CD4-positive, alpha-beta T cell treated with Interferon gamma for 1 hour (primary cell): ENCODE measurements at places on chromosomes 2 and 18.

GRCh38 chr2:79985571-79985970 is 319.0 kb downstream of the LRRTM1 start:
- no peak for DNase-seq

DNA sequence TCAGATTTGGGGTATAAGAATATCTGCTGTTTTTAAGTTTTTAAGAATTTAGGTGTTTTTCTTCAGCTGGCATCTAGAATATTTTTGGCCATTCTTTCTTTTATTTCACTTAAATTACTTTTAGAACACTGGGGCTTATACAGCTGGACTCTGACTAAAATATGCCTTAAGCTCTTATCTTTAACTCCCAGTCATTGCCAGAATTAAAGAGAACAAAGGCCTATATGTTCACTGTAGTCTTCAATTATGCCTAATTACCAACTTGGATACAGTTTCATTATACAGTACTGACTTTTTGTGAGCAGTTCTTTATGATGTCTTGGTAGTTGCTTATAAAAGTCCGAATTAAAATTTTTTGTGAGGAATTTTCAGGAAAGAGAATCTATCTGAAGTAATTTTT is 192.8 kb downstream of the ZNF407 start:
- no peak for DNase-seq

DNA sequence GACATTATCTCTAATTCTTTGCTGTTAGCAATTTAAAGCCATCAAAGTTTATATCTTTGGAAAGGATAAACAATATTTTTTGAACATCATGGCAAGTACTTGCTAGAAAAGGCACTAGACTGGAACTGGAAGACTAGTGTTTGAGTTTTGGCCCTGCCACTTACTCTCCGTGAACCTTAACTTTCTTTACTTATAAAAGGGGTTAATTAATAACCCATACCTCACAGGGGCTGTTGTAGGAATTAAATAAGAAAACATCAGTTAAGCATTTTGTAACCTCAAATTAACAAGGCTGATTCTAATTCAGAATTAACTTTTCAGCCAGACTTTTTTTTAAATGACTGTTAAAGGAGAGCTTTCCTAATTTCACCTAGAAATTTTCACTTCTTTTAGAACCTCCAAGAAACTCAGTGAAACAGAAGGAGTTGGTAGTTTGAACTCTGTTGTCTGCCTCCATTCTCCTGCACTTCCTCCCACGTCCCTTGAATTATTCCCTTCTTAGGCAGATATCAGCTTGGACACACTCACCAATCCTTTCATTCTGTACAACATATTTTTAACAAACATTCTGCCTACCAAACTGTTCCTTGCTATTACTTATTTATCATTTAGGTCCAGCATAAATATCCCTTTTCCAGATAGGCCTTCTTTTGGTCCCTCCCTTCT is 79.5 kb downstream of the COX7A2L start:
- DNase-seq = no peak

DNA sequence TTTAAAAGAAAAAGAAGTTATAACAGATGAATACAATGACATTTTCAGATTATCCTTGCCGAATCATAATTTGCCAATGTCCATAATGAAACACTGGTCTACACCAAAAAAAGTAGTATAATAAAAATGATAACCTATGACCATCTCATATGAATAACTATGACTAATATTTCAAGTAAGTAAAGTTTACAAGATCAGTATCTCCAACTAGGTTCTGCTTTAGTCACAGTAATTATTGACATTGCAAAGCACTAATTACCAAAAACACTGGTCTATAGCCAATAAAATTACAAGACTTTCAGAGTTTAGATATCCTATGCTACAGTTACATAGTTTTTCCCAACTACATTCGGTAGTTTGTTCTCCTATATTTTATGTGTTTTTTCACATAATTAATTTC is 136.7 kb downstream of the MEMO1 start:
- no peak for DNase-seq

DNA sequence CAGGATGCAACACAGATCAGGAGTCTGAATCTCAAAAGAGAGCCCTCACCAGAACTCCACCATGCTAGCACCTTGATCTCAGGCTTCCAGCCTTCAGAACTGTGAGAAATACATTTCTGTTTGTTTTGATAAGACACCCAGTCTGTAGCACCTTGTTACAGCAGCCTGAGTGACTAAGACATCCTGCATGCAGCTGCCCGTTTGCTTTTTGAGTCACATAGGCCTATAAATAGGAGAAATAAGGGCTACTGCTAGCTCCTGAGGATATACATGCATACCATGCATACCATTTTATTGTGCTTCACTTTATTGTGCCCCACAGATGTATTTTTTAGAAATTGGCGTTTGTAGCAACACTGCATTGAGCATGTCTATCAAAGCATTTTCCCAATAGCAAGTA is 337.8 kb downstream of the CDH2 start:
- no peak for DNase-seq
